Activated CD4-positive, alpha-beta memory T cell treated with anti-CD3 and anti-CD28 coated beads, Interleukin-2, amount 10 ng/mL, durations not matched to agents 7 days and 5 days (primary cell): ENCODE measurements at places on chromosomes 4 and X. TPM values are rescaled to one million over a fixed set of nuclear protein-coding genes. Genes with fewer than 3 reads are reported as not detected.

SATL1 gene
- not detected for total RNA-seq

PAGE5 gene
- total RNA-seq, result not detected

FRG2 gene
- not detected for total RNA-seq

KCND1 gene
- total RNA-seq, result 4.9 TPM

HOPX gene
- total RNA-seq, result 206 TPM

NKX3-2 gene
- total RNA-seq, result not detected

IQSEC2 gene
- total RNA-seq, result 0.48 TPM

CYTL1 gene
- not detected for total RNA-seq

TIGD4 gene
- total RNA-seq, result 0.35 TPM

MAGEE2 gene
- total RNA-seq, result not detected

NSUN7 gene
- 1.0 TPM for total RNA-seq

XAGE1A gene
- total RNA-seq, result not detected

TXK gene
- 15.2 TPM for total RNA-seq
